Left lung (tissue), 14 donors: ENCODE measurements at places on chromosomes 5 and 9. TPM values are rescaled to one million over a fixed set of nuclear protein-coding genes. Genes with fewer than 3 reads are reported as not detected.
A peak's percentile ranks its signal among the peaks of the same experiment; 100 is the strongest.

DNA sequence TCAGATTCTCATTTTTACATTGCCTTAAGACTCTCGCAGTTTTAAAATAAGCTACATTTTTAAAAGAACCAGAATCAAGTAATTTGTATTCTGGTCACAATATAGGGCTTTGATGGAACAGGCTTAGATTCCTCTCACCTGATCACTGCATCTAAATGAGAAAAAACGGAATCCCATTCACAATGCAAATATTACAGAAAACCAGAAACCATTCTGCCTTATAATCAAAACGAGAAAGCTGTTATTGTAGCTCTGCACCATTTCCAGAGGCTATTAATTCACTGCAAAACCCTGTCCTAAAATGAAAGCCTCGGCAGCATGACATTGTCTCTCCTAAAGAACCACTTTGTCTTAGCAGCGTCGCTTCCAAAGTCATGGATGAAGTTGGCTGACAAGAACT, 116.1 kb upstream of the ZNF366 start:
- no peak for DNase-seq

- no peak for DNase-seq
Observed at GRCh38 chr5:146400201-146400600, 46.9 kb upstream of the TCERG1 start.

The SLC25A2 gene
- total RNA-seq: not detected

DNA sequence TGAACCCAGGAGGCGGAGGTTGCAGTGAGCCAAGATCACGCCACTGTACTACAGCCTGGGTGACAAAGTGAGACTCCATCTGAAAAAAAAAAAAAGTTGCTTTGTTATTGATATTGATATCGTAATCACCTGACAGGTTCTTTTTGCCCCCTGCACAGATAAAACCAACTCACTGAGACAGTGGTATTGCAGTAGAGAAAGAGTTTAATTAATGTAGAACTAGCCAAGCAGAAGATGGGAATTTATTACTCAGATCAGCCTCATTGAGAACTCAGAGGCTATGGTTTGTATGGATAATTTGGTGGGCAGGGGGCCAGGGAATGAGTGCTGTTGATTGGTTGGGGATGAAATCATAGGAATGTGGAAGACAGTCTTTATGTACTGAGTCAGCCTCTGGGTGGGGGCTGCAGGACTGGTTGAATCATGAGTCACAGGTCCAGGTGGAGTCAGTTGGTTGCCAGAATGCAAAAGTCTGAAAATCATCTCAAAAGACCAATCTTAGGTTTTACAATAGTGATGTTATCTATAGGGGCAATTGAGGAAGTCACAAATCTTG, 35.8 kb upstream of the MEGF10 start:
- DNase-seq: no peak

DNA sequence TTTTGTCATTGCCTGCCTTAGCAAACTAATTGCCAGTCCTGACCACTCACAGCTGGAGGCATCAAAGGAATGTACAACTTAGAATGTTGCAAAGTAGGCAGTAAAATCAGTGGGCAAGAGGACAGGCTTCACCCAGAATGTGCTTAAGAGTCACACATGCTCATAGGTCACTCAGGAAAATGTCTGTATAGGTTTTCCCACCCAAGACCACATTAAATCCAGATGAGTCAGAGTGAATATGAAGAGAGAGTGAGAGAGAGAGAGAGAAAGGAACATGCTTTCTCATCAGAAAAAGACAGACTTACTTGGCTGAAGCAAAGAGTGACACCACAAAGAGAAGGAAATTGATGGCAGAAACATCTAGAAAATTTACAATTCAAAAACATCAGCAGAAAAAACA, 37.9 kb downstream of the PLEKHG4B start:
- DNase-seq: no peak

DNA sequence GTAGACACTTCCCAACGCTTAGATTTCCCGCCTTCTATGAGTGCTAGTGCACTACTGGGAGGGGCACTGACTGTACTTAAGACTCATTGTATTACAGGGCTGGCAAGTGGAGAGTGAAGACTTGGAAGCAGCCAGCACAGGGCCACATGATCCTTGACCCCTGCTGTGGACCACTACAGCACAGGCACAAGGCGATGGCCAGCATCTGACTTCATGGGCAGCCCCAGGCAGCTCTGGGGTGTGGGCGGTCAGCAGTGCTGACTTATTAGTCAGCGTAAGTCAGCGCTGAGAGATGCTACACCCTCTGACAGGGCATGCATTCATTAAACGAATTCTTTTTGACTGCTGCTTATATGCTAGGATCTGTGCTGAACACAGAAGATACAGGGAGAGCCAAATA, 9.3 kb downstream of the SLC46A2 start:
- DNase-seq: no peak

- DNase-seq: peak; percentile 61
Observed at GRCh38 chr9:126507318-126508109, 106.2 kb upstream of the LMX1B start.

GRCh38 chr5:92562065-92562464, 1019.0 kb downstream of the NR2F1-AS1 start:
- DNase-seq: no peak

The GLDC gene
- total RNA-seq: 3.0 TPM

GRCh38 chr9:126372716-126373115, 46.1 kb downstream of the MVB12B start:
- DNase-seq: no peak

DNA sequence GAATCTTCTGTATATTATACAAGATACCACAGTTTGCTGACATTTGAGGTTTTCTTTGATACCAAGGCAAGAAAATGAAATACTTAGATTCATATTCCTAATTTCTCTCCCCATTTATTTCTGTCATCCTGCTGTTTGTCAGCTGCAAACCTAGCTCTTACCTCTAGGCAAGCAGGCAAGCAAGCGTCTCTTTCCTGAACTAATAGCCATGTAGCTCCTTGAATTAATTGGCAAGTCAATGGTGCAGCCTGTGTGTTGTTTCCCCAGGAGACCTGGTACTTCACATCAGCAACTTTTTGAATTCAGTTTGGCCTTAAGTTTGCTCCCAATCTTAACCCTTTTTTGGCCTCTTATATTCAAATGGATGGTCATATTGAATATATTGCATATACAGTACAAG, 573.6 kb upstream of the ARRDC3 start:
- no peak for DNase-seq

The ITGA1 gene
- total RNA-seq: 87.5 TPM

DNA sequence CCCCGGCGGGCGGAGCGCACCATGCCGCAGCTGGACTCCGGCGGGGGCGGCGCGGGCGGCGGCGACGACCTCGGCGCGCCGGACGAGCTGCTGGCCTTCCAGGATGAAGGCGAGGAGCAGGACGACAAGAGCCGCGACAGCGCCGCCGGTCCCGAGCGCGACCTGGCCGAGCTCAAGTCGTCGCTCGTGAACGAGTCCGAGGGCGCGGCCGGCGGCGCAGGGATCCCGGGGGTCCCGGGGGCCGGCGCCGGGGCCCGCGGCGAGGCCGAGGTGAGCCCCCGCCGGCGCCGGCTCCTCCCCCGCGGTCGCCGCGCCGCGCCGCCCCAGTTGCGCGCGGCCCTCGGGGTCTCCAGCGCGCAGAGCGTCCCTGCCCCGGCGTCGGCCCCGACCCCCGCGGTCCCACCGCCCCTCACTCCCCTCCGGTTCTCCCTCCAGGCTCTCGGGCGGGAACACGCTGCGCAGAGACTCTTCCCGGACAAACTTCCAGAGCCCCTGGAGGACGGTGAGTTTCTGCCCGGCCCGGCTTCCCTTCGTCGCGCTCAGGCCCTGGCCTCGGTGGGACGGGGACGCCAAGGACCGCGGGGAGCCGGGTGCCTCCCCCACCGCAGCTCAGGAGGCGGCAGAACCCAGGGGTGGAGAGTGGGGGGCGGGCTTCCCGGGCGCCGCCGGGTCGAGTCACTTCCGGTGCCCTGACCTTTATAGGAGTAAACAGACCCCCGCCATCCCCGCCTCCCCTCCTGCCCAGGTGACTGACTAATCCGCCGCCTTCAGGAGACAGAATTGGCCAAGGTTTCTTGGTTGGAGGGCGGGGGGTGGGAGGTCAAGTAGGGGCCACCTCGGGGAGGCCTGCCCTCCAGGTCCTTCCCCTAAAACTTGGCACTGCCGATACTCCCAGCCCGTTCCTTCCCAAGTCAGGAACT, 665 bp downstream of the TCF7 start:
- DNase-seq: no peak

- no peak for DNase-seq
Observed at GRCh38 chr5:123830575-123830974, 318.6 kb downstream of the CSNK1G3 start.

DNA sequence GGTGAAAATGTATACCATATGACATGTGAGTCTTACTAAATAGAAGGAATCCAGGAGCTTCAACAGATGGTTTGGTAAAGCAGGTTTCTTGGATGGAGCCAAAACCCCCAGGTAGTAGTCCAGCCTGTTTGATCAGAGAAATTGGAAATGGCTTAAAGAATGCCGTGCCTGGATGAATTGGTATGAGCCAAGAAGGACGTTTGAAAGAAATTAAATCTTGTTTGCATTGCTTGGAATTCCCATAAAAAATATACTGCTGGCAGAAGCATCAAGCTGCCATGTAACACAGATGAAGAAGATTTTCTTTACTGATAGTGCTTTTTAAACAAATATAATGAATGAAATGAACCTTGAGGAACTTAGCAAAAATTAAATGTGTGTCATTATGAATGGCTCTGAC, 176.3 kb downstream of the NPR3 start:
- DNase-seq: no peak

The ELL2 gene
- total RNA-seq: 62.7 TPM
